ENCODE measurements at places on chromosomes 6 and 20. TPM values are rescaled to one million over a fixed set of nuclear protein-coding genes. Genes with fewer than 3 reads are reported as not detected.

TCF15 gene
- total RNA-seq, result 0.71 TPM

LAMP5 gene
- total RNA-seq, result not detected

WFDC12 gene
- total RNA-seq, result 11.6 TPM

CYP24A1 gene
- total RNA-seq, result 0.10 TPM

LY6G6C gene
- 189 TPM for total RNA-seq

EMILIN3 gene
- 1.0 TPM for total RNA-seq

AFDN gene
- 160 TPM for total RNA-seq

SIGLEC1 gene
- 2.9 TPM for total RNA-seq

ALDH8A1 gene
- total RNA-seq, result not detected

LHFPL5 gene
- not detected for total RNA-seq

TFAP2D gene
- not detected for total RNA-seq

SFTA2 gene
- total RNA-seq, result not detected

C6orf58 gene
- not detected for total RNA-seq

DPPA5 gene
- total RNA-seq, result not detected

PRPH2 gene
- not detected for total RNA-seq

SRSF12 gene
- total RNA-seq, result not detected

HCRTR2 gene
- not detected for total RNA-seq

SNAP91 gene
- total RNA-seq, result not detected

PGBD1 gene
- 0.88 TPM for total RNA-seq

RBM24 gene
- 0.22 TPM for total RNA-seq

NOX3 gene
- not detected for total RNA-seq

CD109 gene
- total RNA-seq, result 51.7 TPM

FAM209B gene
- total RNA-seq, result 0.61 TPM

LY6G5B gene
- 9.2 TPM for total RNA-seq

TP53TG5 gene
- not detected for total RNA-seq

GABRR1 gene
- 0.86 TPM for total RNA-seq

SNAI1 gene
- total RNA-seq, result 0.65 TPM

OOEP gene
- not detected for total RNA-seq

ERVFRD-1 gene
- total RNA-seq, result not detected

CD24 gene
- 207 TPM for total RNA-seq

TULP1 gene
- total RNA-seq, result 0.61 TPM

TRIM40 gene
- total RNA-seq, result not detected

IMPG1 gene
- not detected for total RNA-seq

SPATS1 gene
- not detected for total RNA-seq
